Activated CD4-positive, alpha-beta T cell treated with anti-CD3 and anti-CD28 coated beads for 36 hours (primary cell): ENCODE measurements at places on chromosomes 16 and 17.

GRCh38 chr16:56470232-56470631 lies 18.9 kb downstream of the OGFOD1 start:
- no peak for DNase-seq

- DNase-seq = no peak
These were observed 208.3 kb upstream of the SALL1 start for GRCh38 chr16:51359141-51359955.

DNA sequence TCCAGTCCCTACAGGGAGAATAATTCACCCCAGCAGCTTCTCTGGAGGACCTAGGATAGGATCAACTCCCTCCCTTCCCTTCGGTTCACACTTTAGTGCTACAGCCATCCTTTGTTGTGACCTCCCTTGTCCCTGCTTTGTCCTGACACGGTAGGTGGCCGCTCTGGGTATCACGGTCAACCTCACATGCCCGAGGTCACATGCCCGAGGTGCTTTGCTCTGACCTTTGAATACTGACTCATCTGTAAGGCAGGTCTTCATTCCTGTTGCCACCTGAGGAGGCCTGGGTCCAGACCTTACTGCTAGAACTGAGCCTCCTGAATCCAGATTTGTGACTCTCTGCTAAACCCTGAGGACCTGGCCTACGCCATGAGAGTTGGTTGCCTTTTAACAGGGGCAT lies 19.7 kb downstream of the ALKBH5 start:
- DNase-seq = no peak

DNA sequence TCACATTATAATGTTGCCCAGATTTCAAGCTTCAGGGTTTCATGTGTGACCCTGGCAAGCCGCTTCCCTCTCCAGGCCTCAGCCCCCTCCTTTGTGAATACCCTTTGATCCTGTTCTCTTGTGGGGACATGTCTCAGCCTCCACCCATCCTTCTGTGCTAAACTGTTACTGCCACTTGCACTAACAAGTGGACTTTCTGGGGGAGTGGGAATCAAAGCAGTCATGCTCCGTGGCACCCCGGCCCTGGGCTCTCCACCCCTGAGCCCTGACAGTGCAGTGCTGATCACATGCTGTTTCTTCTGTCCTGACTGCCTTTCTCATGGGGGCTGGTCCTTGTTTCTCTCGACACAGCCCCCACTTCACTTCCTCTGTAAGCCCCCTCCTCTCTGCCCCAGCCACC lies 9.7 kb upstream of the DCAF7 start:
- DNase-seq = no peak

DNA sequence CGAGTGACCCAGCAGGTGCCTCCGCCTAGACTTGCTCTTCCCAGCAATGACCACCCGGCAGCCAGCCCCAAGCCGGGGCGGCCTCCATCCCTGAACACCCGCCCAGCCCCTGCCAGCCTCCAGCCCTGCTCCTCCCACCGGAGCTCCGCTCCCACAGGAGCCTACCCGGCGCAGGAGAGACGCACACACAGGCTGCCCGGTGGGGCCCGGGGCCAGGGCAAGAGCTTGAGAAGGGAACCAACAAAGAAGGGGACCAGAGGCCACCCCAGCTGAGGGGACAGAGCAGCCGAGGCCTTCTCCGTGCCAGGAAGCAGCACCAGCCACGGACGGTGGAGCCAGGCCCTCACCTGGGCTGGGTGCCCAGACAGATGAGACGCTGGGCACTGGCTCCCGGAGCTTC lies 13.8 kb downstream of the PKD1 start:
- no peak for DNase-seq

DNA sequence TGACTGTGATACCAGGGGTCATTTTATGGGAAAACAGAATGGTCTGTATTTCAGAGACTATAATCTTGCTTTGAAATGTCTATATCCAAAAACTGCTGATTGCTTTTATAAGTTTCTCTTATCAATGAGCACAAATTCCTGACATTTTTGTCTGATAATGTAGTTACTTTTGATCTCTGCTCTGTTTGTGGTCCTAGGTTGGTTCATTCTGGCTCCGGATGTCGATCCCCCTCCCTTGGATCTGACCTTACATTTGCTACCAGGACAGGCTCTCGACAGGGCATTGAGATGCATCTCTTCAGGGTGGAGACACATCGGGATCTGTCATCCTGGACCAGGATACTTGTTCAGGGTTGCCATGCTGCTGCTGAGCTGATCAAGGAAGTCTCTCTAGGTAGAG lies 27.3 kb upstream of the VPS4A start:
- no peak for DNase-seq

DNA sequence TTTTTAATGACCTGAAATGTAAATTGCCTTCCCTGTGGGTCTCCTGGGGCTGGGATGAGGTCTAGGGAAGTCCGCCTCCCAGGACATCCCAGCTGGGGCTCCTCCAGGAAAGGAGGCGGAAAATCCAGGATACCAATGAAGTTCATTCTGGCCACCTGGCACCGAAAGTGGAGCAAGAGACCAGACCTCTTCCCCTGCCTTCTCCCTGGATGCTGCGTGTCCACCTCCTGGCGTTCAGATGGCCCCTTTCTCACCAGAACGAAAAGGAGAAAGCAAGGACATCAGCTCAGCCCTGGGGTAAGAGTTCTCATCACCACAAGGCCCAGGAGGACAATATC lies 20.4 kb downstream of the RBFOX3 start:
- DNase-seq = no peak

DNA sequence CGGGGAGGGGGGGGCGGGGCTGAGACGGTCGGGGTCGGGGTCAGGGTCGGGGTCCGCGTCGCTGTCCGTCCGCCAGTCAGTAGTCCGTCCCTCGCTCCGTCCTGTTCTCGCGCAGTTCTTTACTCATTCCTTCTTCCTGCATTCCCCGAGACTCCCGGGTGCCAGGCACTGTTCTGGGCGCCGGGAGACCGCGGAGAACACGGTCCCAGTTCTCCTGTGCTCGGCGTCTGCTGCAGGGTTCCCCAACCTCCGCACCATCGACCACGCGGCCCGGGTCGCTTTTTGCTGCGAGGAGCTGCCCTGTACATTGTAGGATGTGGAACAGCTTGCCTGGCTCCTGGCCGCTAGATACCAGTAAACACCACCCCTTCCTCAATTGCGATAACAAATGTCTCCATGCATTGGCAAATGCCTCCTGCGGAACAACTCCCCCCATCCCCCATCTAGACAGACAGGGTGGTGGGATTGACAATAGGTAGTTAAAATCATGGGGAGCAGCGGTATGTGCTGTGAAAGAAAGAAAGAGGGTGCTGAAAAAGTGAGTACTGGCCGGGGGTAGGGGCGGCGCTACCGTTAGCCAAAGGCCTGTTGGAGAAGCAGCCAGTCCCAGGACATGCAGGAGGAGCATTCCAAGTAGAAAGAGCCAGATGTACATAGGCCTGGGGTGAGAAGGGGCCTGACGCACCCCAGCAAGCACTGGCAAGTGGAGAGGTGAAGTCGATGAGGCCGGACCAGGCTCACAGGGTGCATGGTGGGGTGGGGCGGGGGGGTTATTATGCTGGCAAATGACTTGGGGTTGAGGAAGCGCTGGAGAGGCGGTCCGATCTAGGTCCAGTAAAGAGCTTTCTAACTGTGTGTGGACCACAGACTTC lies 631 bp downstream of the TRAF7 start:
- peak; percentile 34 for DNase-seq

DNA sequence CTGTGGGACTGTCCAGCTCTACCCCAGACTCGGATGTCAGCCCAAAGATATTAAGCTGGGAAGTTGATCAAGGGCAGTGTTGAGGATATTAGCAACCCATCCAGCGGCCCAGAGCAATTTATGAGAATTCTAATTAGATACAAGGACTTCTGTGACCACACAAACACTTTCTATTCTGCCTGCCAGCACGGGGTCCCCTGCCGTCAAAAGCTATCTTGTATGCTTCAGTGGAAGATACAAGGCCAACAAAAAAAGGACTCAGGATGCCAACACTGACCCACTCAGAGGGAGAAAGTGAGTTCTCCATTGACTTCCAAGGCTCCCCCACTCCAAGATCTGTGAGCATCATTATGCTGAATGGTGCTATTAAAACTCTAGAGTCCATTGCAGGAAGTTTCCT lies 390.7 kb downstream of the GRIN2A start:
- no peak for DNase-seq

DNA sequence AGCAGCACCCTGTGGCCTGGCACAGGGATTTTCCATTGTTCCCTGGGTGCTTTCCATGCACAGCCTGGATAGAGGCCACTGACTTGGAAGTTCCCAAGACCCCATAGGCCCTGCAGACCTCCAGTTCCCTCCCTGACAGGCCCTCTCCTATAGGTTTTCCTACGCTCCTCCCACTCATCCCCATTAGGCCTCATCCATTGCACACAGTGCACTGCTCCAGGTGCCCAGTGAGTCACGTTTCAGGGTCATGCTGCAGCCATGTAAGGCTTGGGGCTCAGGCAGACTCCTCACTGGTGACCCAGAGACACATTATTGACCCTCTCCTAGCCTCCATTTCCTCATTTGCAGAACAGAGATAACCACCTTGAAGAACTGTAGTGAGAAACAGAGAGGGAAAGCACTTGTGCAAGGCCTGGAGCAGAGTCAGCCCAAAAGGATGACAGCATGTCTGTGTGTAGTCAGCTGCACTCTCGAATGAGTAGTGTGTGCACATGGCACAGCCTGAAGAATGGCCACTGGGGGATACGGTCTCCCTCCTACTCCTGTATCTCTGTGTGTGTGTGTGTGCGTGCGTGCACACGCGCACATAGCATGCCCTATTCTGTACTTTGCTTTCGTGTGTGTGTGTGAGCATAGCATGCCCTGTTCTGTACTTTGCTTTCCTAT lies 26.8 kb downstream of the DRC3 start:
- DNase-seq = no peak

DNA sequence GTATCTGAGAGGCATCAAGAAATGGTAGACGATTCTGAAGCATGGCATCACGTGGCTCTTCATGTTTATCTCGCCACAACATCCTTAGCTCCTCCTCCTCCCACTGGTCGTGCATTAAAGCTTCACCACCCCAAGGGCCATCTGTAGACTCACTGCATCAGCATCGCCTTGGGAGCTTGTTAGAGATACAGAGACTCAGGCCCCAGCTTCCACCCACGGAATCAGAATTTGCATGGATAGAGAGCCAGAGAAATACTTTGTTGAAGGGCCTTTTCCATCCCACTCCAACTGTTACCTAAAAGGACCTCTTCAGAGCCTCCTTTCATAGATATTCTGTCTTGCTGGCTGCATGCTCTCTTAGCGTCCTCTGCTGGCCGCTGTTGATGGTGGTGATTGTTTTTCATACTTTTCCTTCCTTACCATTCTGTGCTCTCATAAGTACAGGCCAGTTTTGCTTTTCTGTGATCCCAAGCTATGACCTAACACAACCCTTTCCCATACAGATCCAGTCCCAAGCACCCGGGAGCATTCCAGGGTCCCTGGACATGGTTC lies 1049.4 kb upstream of the EEF2KMT start:
- no peak for DNase-seq

GRCh38 chr17:65292430-65292829 lies 155.3 kb downstream of the RGS9 start:
- DNase-seq = no peak

DNA sequence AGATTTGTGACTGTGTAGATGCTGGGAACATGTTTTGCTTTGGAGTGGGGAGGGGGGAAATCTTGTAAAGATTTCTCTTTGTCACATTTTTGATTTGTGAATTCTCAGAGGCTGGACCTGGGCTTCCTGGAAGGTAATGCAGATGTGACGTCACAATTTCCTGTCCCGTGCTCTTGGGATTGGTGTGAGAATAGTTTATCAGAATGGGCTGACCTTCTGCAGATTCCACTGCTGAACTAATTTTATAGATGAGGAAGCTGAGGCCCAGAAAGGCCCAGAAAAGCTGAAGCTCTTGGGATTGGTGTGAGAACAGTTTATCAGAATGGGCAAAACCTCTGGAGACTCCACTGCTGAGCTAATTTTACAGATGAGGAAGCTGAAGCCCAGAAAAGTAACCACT lies 34.0 kb downstream of the HS3ST3B1 start:
- no peak for DNase-seq

- peak; percentile 82 for DNase-seq
These were observed 1.3 kb downstream of the ZNF276 start for GRCh38 chr16:89722392-89723278.

GRCh38 chr16:2592786-2593185 lies 55.0 kb downstream of the PDPK1 start:
- DNase-seq = peak; percentile 4

DNA sequence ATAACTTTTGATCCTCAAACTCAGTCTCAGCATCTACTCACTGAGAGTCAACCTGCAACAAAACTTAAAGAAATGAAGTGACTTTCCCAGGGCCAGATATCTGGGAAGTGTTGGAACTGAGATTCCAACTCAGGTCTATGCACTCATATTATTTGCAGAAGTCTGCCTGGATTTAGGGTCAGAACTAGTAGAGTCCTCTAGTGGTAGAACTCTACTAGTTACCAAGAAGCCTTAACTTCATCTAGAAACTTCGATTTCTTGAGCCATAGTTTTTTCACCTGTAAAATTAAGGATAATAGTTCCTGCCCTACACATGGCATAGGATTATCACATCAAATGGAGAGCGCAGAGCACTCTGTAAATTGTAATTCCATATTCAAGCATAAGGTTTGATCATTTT lies 23.4 kb upstream of the KRT24 start:
- DNase-seq = no peak

- DNase-seq = no peak
These were observed 58.5 kb downstream of the OR1D5 start for GRCh38 chr17:3004925-3005324.

GRCh38 chr17:37450112-37450511 lies 39.6 kb upstream of the DUSP14 start:
- no peak for DNase-seq

DNA sequence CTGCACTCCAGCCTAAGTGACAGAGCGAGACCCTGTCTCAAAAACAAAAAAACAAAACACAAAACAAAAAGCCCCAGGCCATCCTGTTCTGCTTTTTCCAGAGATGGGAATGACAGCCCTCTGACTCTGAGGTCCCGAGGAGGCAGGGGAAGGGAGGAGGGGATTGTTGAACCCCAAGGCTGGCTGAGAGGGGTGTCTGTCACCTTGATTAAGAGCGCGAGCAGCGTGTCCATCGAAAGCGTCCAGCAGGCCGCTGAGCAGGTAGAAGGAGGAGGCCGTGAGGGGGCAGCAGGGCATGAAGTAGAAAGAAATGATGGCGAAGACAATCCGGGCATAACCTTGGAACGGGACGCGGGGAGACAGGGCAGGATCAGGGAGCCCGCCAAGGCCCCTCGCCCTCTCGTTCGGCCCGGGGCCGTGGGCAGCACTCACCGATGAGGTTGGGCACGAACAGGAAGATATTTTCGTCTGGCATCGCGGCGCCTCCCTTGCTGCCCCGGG lies 593 bp downstream of the CDIPT start:
- no peak for DNase-seq
